ENCODE measurements at places on chromosomes 7 and 10.
A peak's percentile ranks its signal among the peaks of the same experiment; 100 is the strongest.

- no peak for DNase-seq
Observed at GRCh38 chr7:48876087-48876486, 48.3 kb upstream of the CDC14C start.

- no peak for DNase-seq
Observed at GRCh38 chr10:26221541-26221940, 5.0 kb downstream of the GAD2 start.

- peak; percentile 88 for DNase-seq
Observed at GRCh38 chr7:46713868-46714596, 793.0 kb upstream of the IGFBP3 start.

DNA sequence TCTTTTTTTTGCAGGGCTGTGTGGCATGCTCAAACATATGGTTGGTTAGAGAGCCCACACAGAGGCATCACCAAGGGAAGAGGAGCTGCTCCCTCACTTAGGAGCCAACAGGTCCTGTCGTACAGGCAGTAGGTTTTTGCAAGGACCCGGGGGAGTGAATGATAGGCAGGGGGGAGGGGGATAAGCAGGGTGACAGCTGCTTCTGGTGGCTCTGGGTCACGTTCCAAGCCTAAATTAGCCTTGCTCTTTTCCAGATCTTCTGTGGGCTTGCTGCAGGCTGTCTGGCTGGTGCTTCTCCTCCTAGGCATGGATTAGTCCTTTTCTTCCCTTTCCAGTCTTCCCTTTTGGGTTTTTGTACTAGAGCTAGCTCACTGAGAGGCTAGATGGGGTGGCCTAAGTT is 117.7 kb upstream of the PODXL start:
- no peak for DNase-seq

DNA sequence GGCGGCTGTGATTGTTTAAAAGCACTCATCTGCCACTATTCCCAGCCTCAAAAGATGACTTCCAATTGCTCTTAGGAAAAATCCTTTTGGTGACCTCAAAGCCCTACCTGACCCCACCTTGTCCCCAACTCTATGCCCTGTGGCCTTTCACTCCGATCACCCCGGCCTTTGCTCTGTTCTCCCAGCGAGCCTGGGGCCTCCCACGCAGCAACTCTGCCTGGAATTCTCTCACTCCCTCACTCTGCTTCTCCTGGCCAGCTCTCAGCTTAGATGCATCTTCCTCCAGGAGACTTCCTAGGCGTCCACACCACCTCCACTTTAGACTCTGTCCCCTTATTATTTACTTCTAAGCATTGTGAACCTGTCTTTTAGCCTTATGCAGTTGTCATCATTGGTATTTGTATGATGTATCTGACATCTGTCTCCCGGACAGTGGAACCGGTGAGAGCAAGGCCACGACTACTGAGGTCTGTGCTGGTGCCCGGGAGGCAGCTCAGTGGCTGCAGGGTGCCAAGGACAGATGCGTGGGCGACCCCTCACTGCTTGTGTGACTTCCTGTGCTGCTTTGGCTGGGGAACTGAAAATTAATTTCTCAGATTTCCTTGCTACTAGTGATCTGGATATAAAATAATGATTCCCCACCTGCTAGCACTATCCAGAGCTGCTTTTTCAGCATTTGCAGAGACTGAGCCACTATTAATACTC is 63.0 kb downstream of the PIP4K2A start:
- no peak for DNase-seq

DNA sequence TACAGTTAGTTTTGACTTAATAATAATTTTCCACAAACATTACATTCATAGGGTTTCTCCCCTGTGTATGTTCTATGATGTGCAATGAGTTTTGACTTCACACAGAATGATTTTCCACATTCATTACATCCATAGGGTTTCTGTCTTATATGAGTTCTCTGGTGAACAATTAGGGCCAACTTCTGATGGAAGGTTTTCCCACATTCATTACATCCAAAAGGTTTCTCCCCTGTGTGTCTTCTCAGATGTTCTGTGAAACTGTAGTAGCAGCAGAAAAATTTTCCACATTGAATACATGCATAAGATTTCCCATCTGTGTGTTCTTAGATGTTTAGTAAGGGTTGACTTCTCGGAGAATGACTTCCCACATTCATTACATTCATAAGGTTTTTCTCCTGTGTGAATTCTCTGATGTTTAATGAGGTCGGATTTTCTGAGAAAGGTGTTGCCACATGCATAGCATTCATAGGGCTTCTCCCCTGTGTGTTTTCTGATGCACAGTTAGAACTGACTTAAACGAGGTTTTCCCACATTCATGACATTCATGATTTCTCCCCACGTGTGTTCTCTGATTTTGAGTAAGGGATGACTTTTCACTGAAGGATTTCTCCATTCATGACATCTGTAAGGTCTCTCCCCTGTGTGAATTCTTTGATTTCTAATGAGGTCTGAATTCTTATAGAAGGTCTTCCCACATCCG is 118.5 kb downstream of the ZNF33B start:
- no peak for DNase-seq

- no peak for DNase-seq
Observed at GRCh38 chr7:108358553-108358952, 97.7 kb downstream of the NRCAM start.

DNA sequence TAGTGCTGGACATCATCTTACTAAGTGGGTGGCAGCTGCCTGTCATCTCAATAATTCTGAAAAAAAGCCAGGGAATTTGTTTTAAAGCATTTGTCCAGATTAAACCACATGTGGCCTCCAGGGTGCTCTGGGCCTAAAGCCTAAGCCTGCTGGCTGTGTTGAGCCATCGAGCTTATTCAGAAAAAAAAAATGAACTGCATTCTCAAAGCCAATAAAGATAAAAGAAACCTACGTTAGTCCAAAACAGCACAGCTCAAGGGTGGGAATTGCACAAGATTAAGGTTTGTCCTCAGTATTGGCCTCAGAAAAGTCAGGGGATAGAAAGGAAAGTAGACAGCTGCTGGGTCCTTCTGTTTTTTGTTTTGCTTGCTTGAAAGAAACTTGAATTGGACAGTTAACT is 22.6 kb upstream of the PRTFDC1 start:
- no peak for DNase-seq

DNA sequence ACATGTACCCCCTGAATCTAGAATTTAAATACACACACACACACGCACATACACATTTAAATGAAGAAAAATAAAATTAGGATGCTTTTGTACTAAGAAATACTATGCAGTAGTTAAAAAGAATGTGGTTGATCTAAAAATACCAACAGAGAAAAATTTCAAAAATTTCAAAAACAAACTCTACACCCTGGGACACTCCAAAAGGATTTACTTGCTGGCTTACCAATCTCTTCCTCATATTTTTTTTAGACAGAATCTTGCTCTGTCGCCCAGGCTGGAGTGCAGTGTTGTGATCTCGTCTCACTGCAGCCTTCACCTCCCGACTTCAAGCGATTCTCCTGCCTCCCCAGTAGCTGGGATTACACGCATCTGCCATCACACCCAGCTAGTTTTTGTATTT is 80.9 kb downstream of the HIP1 start:
- DNase-seq: no peak

- no peak for DNase-seq
Observed at GRCh38 chr7:116185956-116186355, 24.4 kb upstream of the TES start.

DNA sequence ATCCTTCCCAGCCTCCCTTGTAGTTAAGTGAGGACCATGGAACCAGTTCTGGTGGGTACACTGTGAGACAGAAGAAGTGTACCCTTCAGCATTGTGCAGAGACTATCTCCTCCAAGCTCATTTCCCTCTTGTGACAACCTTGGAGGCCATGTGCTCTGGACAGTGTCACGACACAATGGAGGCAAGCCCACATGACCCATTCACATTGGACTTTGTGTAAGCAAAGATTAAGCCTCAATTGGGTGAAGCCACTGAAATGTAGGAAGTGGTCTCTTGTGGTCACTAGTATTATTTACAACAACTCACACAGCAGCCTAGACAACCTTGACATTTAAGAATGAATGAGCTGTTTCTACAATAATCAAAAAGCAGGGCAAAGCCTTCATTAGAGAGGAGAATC is 124.2 kb downstream of the INHBA start:
- no peak for DNase-seq

- DNase-seq: no peak
Observed at GRCh38 chr7:134083766-134084487, 43.2 kb upstream of the LRGUK start.

DNA sequence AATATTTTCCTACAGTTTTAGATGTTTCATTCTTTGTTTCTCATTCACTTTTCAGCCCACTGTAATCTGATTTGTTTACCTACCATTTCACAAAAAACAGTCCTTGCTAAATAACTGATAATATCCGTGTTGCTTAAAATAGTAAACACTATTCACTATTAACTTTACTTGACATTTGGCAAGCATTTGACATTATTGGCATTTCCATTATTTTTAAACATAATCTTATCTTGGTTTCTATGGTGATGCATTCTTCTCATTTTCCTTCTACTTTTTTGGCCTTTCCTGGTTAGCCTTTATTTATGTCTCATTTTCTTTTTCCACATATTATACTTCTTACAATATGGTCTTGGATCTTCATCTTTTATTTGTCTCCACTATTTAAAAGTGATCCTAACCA is 715.3 kb downstream of the DNAJB9 start:
- peak; percentile 1 for DNase-seq

- DNase-seq: no peak
Observed at GRCh38 chr7:13454916-13455592, 534.4 kb downstream of the ETV1 start.

GRCh38 chr10:101120884-101121653 is 10.0 kb upstream of the TLX1 start:
- DNase-seq: peak; percentile 62

DNA sequence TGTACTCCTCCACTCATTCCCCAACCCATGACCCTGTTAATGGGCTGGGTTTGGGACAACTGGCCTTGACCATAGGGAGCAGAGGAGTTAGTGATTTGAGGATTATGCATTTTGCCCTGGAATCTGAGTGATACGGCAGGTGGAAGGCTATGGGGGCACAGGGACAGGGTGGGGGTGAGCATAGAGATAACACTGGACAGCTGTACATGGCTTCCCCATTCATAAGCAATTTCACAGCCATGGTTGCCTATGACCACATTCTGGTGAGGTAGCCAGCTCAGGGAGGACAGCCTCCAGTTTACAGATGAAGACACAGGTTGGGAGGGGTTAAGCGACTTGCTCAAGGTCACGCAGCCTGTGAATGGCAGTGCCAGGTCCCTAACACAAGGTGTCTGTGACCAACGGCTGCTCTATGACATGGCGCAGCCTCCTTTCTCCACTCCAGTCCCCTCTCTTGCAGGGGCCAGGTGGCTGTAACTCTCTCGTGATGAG is 319.5 kb downstream of the PLXNA4 start:
- no peak for DNase-seq

- DNase-seq: no peak
Observed at GRCh38 chr10:88196291-88196690, 332.9 kb downstream of the PTEN start.

- no peak for DNase-seq
Observed at GRCh38 chr10:70265032-70265689, 18.6 kb downstream of the NPFFR1 start.

- no peak for DNase-seq
Observed at GRCh38 chr10:98098247-98098646, 36.2 kb upstream of the R3HCC1L start.

GRCh38 chr7:139596626-139597025 is 73.1 kb downstream of the CLEC2L start:
- no peak for DNase-seq

GRCh38 chr7:26101361-26102151 is 50.4 kb upstream of the NFE2L3 start:
- peak; percentile 58 for DNase-seq

DNA sequence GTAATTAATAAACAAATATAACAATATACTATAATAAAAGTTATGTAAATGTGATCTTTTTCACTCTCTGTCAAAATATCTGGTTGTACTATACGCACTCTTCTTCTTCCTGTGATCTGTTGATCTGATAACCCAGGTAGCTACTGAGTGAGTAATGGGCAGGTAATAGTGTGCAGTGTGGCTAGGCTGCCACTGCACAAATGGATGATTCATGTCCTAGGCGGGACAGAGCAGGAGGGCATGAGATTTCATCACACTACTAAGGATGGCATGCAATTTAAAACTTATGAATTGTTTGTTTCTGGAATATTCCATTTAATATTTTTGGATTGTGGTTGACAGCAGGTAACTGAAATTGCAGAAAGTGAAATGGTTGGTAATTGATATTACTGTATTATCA is 44.5 kb downstream of the TAS2R16 start:
- DNase-seq: no peak

DNA sequence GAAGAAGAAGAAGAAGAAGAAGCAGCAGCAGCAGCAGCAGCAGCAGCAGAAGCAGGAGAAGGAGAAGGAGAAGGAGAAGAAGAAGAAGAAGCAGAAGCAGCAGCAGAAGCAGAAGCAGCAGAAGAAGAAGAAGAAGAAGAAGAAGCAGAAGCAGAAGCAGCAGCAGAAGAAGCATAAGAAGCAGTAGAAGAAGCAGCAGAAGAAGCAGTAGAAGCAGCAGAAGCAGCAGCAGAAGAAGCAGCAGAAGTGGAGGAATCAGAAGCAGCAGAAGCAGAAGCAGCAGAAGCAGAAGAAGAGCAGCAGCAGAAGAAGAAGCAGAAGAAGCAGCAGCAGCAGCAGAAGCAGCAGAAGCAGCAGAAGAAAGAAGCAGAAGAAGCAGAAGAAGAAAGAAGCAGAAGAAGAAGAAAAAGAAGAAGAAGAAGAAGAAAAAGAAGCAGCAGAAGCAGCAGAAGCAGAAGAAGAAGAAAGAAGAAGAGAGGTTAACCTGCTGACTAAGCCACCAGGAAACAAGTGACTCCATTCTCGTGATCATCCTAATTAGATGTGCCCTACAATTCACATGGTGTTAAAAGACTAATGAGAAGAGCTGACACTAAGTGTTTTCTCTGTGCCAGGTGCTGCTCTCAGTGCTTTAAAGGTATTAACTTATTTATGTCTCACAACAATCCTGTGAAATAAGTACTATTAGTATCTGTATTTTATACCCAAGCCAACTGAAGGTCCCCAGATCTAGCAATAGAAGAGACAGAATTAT is 11.6 kb downstream of the CDNF start:
- no peak for DNase-seq

GRCh38 chr7:110612680-110613079 is 478.2 kb upstream of the LRRN3 start:
- DNase-seq: no peak

DNA sequence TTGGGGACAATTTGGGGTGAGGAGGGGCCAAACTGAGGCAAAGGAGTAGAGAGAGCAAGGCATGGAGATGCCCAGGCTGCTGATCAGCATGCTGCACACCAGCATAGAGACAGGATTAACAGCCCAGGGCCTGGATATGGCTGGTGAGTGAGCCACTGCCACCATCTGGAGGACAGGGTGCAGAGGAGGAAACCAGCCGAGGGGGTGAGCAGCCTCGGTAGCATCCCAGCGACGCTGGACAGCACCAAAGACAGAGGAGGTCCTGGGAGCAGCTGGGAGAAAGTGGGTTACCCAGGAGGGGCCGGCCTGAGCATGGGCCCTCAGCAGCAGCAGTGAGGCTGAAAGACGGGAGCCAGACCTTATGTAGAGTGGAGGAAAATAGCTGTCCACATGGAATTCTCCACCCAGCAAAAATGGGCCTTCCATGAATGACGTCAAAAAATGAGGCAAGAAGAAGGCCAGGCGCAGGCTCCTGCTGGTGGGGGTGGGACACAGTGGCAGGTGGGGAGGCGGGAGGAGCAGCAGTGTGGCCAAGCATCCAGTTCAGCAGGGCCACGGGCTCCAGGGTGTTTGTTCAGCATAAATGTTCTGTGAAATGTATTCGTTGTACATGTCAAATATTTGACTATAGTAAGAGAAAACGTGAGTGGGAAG is 16.7 kb downstream of the RET start:
- peak; percentile 54 for DNase-seq

GRCh38 chr7:28239823-28240204 is 59.2 kb upstream of the JAZF1 start:
- no peak for DNase-seq

Data from stomach (tissue), 19 donors.